Kasumi-1 (cell line): ENCODE measurements at places on chromosomes 16 and 17.

- DNase-seq = no peak
Measured at GRCh38 chr16:88195911-88196465, 186.8 kb upstream of the ZNF469 start.

- DNase-seq = no peak
Measured at GRCh38 chr17:39210093-39210434, 10.0 kb downstream of the RPL19 start.

DNA sequence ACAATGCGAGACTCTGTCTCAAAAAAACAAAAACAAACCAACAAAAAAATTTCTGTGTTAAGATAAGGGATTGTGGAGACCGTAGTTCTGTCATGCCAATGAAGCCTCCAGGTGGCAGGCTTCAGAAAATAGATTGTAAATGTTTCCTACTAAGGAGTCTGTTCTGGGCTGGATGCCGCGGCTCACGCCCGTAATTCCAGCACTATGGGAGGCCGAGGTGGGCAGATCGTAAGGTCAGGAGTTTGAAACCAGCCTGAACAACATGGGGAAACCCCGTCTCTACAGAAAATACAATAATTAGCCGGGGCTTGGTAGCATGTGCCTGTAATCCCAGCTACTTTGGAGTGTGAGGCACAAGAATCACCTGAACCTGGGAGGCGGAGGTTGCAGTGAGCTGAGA, 4.4 kb upstream of the SNX29 start:
- DNase-seq = peak; percentile 1

DNA sequence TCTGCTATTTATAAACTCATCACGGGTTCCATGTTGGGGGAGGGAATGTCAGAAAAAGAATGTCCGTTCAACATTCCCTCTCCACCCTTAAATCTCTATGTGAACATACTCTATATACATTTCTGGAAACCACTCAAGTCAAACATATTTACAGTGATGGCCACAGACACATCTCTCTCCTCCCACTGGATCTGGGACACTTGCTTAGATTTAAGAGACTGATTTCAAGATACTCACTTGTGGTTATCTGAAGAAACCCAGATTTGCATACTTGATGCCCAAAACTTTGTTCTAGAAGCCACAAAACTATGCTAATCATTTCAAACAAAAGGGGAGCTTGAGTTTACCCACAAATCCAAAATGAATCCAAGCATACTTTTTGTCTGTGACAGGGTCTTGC, 182.9 kb upstream of the SOX9 start:
- DNase-seq = no peak

DNA sequence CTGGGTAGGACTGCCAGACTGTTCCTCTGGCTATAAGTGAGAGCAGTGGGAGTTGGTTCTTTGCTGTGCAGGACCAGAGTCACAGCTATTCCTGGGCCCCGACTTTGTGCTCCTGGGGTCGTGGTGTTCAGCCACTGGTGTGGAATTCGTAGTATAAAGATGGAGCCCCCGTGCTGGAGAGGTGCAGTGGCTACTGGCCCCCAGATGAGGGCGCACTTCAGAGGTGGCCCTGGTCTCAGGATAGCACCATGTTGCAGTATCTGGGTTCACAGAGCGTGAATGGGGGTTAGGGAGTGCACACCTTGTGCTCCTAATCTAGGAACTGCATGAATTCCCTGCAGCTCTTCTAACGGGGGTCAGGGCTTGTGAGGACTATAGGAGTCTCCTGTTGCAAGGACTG, 21.1 kb downstream of the TANC2 start:
- DNase-seq = no peak

GRCh38 chr16:61726701-61727100, 309.5 kb downstream of the CDH8 start:
- DNase-seq = no peak

- DNase-seq = no peak
Measured at GRCh38 chr16:64012166-64012565, 1109.7 kb downstream of the CDH11 start.

GRCh38 chr16:10552998-10553491, 27.4 kb downstream of the EMP2 start:
- peak; percentile 76 for DNase-seq

GRCh38 chr16:81442220-81442915, 2.2 kb upstream of the CMIP start:
- DNase-seq = no peak

DNA sequence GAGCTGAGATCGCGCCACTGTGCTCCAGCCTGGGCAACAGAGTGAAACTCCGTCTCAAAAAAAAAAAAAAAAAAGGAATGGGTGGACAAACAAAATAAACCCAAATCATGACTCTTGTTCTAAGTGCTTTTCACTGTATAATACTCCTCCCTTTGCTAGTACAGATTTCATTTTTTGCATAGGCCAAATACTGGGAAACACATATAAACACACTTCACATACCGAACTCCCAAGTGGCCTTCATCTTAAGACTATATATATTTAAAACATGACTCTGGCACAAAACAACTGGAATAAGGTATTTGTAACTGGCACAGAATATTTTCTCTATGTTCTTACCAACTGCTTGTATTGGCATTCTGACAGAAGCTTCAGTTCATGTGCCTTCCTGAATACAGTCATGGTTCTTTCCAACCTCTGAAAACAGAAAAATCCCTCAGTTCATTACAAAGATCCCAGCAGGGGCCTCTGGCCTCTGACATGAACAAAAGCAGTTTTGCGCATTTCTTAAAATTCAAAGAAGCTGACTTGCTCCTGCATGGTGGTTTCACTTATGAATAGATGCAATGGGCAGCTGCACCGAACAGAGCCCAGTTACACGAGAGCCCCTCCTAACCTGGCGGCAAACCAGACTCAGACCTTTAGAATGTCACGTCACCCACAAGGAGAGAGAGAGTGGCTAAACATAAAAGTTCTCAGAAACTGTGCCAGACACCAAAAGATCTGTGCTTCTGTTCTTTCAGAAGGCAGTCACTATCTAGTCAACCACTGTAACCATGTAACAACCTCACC, 19.1 kb upstream of the COPRS start:
- DNase-seq = no peak

DNA sequence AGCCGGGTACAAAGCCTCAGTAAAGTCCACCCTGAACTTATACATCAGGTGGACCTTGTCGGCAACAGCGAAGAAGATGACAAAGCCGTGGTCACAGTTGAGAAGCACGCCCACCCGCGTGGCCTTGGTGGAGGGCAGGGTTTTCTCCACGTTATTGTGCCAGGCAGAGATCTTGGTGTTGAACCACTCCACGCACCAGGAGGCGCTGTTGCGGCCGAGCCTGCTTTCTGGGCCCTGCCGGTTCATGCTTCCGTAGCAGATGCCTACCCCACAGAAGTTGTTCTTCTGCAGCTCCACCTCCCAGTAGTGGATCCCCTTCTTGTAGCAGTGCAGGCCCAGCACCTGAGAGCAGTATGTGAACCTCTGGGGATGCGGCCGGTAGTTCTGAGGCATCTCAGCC, 22.1 kb downstream of the TRIM25 start:
- peak; percentile 17 for DNase-seq

DNA sequence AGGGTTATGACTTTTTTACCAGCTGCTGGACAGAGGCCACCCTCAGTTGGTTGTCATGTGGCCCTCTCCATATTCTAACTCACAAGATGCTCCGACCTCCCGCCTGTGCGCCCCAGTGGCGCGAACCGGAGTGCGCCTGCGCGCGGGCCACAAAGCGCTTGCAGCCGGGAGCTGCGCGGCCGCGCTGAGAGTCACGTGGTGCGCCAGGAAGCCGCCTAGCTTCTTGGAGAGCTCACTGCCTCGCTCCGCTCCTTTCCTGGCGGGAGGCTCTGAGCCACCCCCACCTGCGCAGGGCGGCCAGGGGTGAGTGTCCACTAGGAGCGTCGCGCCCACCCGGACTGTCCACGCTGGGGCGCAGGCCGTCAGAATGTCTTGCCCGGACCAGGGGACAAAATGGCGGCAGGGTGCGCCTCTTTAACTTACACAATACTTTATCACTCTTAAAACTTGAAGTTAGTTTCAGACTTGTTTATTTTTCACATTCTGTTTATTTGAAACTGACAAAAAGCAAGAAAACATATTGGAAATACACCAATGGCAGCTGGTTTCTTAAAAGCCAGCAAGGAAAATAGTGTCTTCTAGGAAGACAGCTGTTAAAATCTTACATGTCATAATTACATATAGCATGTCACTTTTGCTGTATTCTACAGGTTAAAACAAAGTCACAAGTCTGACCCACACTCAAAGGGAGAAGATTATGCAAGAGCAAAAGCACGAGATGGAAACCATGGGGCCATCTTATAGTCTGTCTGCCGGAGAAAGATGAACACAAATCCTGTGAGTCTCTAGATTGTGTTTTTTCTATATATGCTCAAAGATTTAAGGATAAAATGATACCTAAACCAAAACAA, 357.9 kb downstream of the CNTNAP4 start:
- no peak for DNase-seq

- DNase-seq = no peak
Measured at GRCh38 chr16:61128545-61129323, 907.5 kb downstream of the CDH8 start.

- DNase-seq = no peak
Measured at GRCh38 chr17:45107293-45108010, 24.9 kb downstream of the PLCD3 start.

GRCh38 chr17:3657874-3658783, 10.2 kb downstream of the TAX1BP3 start:
- DNase-seq = no peak

DNA sequence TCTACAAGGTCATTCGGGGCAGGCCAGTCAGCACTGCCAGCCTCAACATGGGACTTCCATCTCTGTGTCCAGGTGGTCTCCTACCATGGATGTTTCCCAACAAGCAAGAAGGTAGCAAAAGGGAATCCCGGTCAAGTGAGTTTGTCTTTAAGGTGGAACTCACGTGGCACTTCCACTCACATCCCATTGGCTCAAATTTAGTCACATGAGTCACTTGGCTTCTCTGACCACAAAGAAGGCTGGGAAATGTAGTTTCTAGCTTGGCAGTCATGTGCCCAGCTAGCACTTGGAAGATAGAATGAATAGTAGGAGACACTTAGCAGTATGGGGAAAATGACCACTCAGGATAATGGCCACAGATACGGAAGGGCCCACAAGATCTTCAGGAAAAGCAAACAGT, 106.6 kb downstream of the AIPL1 start:
- no peak for DNase-seq

- no peak for DNase-seq
Measured at GRCh38 chr16:64900019-64900418, 221.8 kb downstream of the CDH11 start.

DNA sequence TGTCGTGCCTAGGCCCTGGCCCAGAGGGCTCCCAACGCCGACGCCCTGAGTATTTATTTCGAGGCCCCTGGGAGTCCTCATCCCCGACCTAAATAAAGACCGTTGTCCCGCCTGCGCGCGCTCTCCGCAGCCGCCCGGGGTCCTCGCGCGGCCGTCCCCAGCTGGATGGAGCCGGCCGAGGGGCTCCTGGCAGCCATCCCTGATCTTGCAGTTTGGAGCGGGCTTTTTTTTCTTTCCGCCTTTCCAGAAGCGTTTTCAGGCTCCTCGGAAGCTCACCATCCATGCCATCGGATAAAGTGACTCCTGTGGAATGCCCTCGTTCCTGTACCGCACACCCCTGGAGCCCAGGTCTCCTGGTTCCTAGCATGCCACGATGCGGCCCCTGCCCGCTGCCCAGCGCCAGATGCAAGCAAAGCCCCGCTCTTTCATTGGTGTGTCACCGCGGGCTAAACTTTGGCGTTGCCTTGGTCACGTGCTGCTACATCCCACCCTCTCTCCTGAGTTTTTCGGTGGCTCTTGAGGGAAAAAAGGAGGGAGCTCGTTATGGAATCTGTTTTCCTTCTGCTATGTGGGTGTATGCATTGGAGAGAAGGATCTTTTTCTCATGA, 716 bp downstream of the TMEM94 start:
- DNase-seq = peak; percentile 41

- DNase-seq = peak; percentile 1
Measured at GRCh38 chr17:7673239-7673638, 14.1 kb downstream of the TP53 start.

DNA sequence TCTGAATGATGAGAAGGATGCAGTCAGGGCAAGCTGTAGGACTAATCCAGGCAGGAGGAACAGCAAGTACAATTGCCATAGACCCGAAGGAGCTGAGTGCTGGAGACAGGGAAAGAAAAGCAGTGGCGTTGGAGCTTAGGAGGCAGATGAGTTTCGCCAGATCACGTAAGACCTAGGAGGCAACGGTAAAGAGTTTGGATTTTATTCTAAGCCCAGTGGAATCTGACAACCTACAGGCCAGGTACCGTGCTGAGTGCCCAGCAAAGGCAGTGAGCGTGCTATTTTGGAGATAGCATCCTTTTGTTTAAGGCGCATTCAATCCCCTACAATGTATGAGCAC, 1.2 kb downstream of the USP43 start:
- DNase-seq = no peak

- peak; percentile 80 for DNase-seq
Measured at GRCh38 chr17:37490638-37491614, 1.2 kb downstream of the DUSP14 start.

GRCh38 chr17:47812146-47812920, 9.3 kb downstream of the OSBPL7 start:
- DNase-seq = no peak

GRCh38 chr17:14499976-14500375, 199.1 kb downstream of the HS3ST3B1 start:
- no peak for DNase-seq

- DNase-seq = no peak
Measured at GRCh38 chr16:3607634-3608033, 3.8 kb downstream of the SLX4 start.

- peak; percentile 35 for DNase-seq
Measured at GRCh38 chr16:16007743-16008111, 58.3 kb downstream of the ABCC1 start.

DNA sequence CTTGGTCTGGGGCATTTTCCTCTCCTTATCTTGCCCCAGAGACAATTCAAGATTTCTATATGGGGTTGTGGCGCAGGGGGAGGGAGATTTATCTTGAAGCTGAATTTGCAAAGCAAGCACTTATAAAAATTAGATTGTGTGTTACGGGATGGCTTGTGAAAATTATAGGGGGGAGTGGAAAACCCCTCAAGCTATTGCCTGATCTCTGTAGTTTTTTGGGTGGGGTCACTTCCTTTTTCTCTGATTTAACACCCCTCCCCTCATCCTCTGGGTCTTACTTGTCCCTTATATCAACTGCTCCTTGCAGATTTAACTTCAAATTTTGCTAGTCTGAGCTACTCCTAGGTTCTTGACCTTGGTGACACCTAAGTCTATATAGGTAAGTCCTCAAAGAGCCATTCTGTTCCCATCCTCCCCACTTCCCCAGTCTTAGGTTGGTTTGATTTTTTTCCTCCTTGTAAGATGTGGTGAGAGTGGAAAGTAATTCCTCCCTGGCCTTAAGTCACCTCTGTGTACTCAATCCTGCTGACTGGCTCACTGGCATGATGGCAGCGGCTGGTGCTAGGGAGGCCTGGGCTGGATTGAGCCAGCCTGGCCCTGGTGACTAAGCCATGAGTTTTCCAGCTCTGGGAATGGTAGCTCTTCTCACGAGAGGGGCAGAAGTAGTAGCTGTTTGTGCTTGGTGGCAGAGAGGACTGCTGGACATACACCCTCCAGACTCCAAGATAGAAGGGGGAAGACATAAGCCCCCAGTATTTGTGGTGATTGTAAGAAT, 2.3 kb downstream of the ARL4D start:
- no peak for DNase-seq

GRCh38 chr17:58204796-58205195, 12.3 kb downstream of the EPX start:
- no peak for DNase-seq
